ENCODE measurements at places on chromosomes 6 and 20. TPM values are rescaled to one million over a fixed set of nuclear protein-coding genes. Genes with fewer than 3 reads are reported as not detected.

- DNase-seq: no peak
Observed at GRCh38 chr6:18473755-18474154, 86.6 kb downstream of the RNF144B start.

DNA sequence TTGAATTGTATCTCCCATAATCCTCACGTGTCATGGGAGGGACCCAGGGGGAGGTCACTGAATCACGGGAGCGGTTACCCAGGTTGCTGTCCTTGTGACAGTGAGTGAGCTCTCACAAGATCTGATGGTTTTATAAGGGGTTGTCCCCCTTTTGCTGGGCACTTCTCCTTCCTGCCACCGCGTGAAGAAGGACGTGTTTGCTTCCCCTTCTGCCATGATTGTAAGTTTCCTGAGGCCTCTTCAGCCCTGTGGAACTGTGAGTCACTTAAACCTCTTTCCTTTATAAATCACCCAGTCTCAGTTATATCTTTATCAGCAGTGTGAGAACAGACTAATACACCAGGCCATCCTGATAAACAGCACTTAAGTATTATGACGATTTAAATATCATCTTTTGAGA lies 9.0 kb upstream of the MRGBP start:
- no peak for DNase-seq

GRCh38 chr6:50846144-50846851 lies 27.6 kb downstream of the TFAP2B start:
- DNase-seq: no peak

GRCh38 chr6:166997768-166998255 lies 1.4 kb upstream of the CEP43 start:
- DNase-seq: peak; percentile 54

DNA sequence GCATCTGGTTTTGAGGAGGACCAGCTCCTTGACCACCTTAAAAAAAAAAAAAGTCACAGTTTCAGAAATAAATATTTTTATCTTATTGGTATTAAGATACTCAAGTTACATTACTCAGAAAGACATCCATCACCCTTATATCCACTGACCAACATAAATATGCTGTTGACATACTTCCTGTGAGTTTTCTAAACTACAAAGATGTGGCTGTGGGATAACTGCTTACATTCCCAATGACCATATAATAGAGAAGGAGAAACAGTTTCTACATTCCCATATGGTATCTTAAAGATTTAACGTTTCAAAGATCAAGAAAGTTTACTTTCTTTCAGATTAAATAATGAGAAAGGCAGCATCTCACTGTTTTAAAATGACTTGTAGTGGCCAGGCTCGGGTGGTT lies 46.3 kb downstream of the TP53INP2 start:
- no peak for DNase-seq

GRCh38 chr6:149458196-149458595 lies 26.6 kb downstream of the ZC3H12D start:
- no peak for DNase-seq

GRCh38 chr6:161079566-161080262 lies 88.1 kb downstream of the MAP3K4 start:
- peak; percentile 33 for DNase-seq

DNA sequence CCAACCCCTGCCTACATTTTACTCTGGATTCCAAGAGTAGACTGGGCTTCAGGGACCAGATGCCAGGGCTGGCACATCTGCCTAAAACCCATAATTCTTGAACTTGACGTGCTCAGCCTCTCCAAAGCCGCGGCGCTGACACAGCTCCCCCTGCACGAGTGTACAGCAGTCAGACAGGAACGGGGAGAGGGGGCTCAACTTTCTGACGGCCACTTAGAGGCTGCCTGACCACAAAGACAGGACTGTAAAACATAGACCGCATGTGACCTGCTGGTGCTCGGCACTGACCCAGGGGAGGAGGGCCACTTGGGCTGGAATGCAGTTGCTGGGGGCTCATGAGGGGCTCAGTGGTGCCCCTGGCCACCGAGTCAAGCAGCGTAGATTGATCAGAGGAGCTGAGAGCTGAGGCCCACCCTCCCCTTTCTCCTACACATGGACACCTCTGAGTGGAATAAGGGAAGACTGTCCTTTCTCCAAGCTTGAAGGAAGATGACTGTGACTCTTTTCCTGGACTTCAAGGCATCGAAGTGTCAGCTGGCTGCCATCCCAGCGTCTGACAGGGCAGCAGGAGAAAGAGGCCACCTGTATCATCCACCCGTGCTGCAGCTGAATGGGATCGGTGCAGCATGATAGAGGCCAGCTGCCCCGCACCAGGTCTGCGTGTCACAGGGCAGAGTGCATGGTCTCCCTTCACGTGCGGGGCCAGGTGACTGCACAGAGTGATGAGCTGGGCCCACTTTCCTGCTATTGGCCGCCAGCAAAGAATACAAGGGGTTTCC lies 171.3 kb upstream of the AGPAT4 start:
- DNase-seq: no peak

DNA sequence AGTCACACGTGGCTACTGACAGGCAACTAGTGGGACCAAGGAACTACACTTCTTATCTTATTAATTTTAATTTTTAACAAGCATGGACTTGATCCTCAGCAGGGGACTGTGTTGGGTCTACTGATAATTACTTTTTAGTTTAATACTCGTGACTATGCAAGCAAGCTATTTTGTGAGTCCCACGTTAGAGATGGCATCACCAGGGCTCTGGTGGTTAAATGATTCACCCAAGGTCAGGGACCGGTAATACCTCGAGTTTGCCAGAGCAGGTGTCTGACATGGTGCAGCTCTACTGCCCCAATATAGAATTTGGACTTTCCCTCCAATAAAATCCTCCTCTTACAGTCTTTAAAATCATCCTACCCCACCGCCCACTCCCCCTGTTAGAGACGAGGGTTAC lies 98.6 kb upstream of the RIN2 start:
- no peak for DNase-seq

Gene TEAD3
- total RNA-seq: 22.4 TPM

Gene ZNF831
- total RNA-seq: 0.31 TPM

Gene EBF4
- 4.4 TPM for total RNA-seq

Data from left cardiac atrium (tissue), 4 donors.